Glutamatergic neuron (in vitro differentiated cells): ENCODE measurements at places on chromosomes 4 and X. TPM values are rescaled to one million over a fixed set of nuclear protein-coding genes. Genes with fewer than 3 reads are reported as not detected.

DNA sequence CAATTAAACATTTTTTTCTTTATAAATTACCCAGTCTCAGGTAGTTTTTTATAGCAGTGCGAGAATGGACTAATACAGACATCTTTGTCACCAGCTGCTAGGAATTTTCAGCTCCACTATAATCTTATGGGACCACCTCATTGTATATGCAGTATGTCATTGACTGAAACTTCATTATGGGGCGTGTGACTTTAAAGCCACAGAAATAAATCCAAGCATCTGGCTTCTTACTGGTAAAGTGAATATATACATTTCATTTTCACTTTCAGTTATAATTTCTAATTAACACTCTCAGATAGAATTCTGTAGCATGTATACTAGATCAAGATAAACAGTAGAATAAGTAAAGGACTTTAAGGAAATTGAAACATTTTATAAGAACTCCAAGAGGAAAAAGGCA is 21.9 kb downstream of the IL15 start:
- DNase-seq: no peak

The SEC24B gene
- 27.6 TPM for total RNA-seq

DNA sequence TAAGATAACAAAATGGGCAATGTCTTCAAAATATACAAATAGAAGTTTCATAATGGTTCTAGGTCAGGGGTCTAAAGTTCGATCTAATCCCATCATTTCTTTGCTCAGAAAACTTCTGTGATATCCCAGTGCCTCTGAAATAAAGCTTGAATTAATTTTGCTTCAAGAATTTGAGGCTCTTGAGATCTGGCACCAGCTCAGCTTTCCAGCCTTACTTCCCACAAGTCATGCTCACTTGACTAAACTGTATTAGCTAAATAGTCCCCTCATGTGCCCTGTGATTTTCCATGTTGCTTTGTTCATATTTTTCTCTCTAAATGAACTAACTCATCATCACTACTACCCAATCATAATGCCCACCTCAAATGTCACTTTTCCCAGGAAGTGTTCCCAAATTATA is 50.8 kb upstream of the MBNL3 start:
- no peak for DNase-seq

DNA sequence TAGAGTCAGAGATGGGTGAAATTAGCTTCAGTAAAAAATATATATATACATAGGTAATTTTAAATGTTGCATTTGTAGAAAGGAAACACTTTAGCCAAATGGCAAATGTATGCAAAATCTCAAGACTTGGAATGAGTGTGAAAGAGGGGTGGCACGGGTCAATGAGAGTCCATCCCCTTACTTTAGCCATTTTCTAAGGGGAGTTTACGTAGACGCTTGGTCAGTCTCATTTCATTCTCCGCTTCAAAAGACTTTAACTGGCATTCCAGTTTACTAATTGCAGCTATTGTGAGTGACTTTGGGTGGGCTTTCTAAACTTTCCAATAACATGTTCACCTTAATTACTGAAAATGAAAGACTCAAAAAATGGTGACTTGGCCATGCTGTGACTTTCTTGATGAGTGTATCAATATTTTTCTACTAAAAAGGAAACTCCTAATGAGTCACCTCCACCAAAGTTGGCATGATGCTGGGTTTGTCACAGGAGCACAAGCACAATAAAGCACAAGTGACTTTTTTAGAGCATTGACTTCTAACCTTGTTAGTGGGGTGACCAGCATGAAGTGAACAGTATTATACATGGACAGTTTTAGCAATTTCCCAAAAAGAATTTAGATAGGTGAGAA is 356.0 kb upstream of the RASGEF1B start:
- DNase-seq: no peak

DNA sequence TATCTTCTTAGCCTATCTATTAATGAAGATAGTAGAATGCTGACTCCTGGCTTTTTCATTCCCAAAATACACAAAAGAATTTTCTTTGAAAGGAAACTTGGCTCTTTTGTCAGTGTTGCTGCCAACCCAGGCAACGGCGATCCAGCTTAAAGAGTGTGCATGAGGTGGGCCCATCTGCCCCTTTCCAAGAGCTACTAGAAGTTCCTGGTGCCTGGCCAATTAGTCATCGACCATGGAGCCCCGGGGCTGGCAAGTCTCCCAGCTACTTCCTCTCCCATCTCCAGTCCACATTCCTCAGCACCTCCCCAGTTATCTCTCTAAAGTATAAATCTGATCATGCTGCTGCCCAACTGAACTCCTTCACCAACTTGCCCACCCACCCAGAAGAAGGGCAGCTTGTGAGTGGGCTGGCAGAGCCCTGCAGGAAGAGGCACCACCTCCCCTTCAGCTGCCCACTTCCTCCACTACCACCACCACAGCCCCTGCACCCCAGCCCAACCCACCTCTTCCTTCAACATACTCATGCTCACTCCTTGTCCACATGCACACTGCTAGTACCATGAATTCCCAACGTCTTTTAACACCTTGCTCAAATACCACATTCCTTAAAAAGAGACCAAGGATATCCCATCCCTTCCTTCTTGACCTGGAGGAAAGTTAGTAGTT is 158.2 kb upstream of the MAP3K15 start:
- DNase-seq: no peak

GRCh38 chrX:82677286-82677685 is 830.8 kb upstream of the POU3F4 start:
- no peak for DNase-seq

DNA sequence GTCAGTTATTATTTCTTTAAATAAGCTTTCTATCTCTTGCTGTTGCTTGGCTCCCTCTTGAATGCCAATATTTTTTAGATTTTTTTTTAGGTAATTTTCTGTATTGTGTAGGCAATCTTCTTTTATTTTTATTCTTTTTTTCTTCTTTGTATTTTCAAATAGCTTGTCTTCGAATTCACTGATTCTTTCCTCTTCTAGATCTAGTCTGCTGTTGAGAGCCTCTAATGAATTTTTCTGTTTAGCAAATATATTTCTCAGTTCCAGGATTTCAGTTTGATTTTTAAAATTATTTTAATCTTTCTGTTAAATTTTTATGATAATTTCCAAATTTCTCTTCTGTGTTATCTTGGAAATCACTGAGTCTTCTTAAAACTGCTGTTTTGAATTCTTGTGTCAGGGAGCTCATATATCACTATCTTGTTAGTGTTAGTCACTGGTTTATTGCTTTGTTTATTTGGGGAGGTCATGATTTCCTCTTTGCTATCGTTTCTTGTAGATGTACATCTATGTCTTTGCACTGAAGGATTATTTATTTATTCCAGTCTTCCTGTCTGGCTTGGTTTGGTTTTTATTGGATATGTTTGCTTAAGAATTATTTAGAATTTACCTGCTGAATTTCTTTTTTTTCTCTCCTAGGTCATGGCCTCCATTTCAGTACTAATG is 39.9 kb upstream of the GPRIN3 start:
- no peak for DNase-seq

DNA sequence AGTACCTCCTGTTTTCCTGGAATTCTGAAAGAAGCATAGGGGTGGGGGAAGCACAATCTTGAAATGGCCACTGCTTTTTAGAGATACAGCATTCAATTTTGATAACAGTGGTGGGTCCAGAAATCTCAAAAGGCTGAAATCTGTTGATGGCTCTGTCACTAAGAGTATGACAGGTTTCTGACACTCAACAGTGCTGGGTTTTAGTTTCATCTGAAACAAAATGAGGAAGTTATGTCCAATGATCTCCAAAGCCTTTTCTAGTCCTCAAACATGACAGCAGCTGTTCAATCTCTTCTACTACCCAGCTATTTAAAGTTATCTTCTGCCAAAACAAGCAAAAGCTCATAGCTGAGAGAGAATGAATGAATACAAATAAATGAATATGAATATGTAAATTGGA is 110.5 kb downstream of the IL1RAPL1 start:
- DNase-seq: no peak
